ENCODE measurements at places on chromosomes 3 and 15.

- H3K27ac ChIP-seq, result no peak overlapping the region
- peaks cover 19% of the 10 kb centered on the region for H3K36me3 ChIP-seq
- H3K4me3 ChIP-seq, result no peak overlapping the region
- no peak for DNase-seq
Measured at GRCh38 chr15:41523097-41523496, 9.5 kb upstream of the LTK start.

GRCh38 chr3:127392156-127392490 lies 104.3 kb upstream of the PRR20G start:
- no peak overlapping the region for H3K4me3 ChIP-seq
- H3K36me3 ChIP-seq, result no peaks in the 10 kb centered on the region
- no peaks in the 10 kb centered on the region for H3K4me1 ChIP-seq
- peaks cover 4% of the 10 kb centered on the region for H3K27me3 ChIP-seq

DNA sequence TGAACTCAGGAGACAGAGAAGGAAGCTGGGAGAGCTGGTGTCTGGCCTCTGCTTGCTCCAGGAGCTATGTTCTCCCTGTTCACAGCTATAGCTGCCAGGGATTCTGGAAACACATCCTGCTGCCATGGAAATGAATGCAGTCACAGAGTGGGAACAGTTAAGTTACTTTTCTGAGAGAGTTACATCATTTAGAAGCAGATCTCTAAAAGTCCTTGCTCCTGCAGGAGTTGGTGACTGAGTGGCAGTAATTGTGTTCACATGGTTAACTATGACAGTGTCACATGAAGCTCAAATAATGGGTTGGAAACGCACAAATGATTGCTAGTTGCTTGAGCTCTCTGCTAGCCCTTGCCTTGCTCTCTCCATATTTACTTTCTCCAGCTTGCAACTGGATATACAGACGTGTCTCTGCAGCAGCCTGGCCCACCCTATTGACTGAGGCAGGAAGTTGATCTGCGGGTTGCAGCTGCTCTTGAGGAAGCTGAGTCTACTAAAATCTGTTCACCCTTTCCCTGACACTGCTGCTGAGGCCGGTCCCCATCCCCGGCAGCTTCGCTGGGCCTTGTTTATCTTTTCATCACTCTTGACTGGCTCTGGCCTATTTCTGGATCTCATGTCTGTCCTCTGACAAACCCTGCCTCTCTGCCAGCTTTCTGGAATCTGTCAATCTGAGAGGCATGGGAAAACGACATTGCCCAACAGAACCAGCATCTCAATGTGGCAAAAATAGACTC lies 16.7 kb upstream of the ISLR start:
- peaks cover 20% of the 10 kb centered on the region for H3K27me3 ChIP-seq
- peaks cover 28% of the 10 kb centered on the region for H3K4me1 ChIP-seq
- H3K27ac ChIP-seq, result no peak overlapping the region
- no peak overlapping the region for H3K4me3 ChIP-seq
- DNase-seq, result no peak

- H3K27me3 ChIP-seq, result no peaks in the 10 kb centered on the region
- DNase-seq, result no peak
- no peak overlapping the region for H3K4me3 ChIP-seq
- H3K27ac ChIP-seq, result no peak overlapping the region
- no peaks in the 10 kb centered on the region for H3K4me1 ChIP-seq
Measured at GRCh38 chr3:41652931-41653330, 309.0 kb downstream of the ULK4 start.

- H3K27ac ChIP-seq, result no peak overlapping the region
- no peaks in the 10 kb centered on the region for H3K4me1 ChIP-seq
- no peak overlapping the region for H3K4me3 ChIP-seq
- H3K36me3 ChIP-seq, result no peaks in the 10 kb centered on the region
- no peak for DNase-seq
Measured at GRCh38 chr3:35784169-35784568, 144.8 kb downstream of the ARPP21 start.

DNA sequence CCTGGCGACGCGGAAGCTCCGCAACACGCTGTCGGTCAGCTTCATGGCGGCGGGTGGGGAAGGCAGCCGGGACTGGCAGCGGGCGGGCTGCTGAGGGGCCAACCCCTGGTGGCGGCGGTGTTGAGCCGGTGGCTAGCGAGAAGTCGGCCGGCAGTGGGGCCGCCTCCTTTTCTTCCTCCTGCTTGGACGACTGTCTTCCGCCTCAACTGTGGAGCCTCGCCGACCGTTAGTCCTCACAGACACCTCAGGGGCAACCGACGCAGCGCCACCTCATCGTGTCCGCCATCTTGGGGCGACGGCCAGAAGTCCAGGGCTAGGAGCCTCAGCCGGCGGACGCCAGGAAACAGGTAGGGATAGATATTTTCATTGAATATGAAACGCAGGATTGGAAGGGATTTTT lies 875.1 kb downstream of the NSUN3 start:
- H3K27me3 ChIP-seq, result no peaks in the 10 kb centered on the region
- H3K4me3 ChIP-seq, result no peak overlapping the region
- no peak overlapping the region for H3K27ac ChIP-seq

GRCh38 chr3:5304188-5304587 lies 116.7 kb downstream of the EDEM1 start:
- H3K4me3 ChIP-seq, result no peak overlapping the region
- DNase-seq, result no peak
- no peaks in the 10 kb centered on the region for H3K36me3 ChIP-seq
- H3K27ac ChIP-seq, result no peak overlapping the region
- peaks cover 1% of the 10 kb centered on the region for H3K27me3 ChIP-seq

DNA sequence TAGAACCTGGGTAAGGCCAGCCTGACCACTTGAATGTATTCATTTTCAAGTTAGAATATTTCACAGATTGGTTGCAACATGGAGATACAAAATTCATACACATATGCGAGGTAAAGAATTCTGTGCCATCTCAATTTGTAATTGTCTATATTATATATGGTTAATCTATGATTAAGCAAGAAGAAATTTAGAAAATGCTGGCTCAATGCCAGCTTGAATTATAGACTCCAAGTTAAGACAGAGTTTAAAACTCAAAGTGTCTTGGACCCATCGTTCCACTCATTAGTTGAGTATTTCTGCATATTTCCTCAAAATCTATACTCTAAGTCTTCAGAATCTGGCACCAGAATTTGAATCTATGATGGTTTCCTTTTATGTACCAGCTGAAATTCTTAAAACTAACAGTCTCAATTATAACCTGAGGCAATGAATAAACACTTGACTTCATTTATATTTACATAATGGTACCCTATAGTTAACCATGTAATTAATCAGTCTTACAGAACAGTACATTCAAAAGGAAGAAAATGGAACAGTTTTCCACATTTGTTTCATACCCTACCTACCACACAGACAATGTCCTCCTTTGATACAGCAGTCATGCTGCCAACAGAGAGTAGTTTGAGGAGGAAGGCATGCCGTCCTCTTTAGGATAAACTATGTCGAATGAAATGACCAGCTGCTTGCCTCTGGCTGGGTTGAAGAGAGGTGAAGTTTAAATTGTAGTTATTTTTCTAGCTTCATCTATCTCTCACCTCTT lies 95.7 kb downstream of the CD47 start:
- no peaks in the 10 kb centered on the region for H3K27me3 ChIP-seq
- no peaks in the 10 kb centered on the region for H3K36me3 ChIP-seq
- no peak overlapping the region for H3K4me3 ChIP-seq

GRCh38 chr3:97658668-97659285 lies 105.8 kb upstream of the ARL6 start:
- H3K36me3 ChIP-seq, result no peaks in the 10 kb centered on the region
- no peaks in the 10 kb centered on the region for H3K4me1 ChIP-seq
- H3K27me3 ChIP-seq, result peaks cover 2% of the 10 kb centered on the region
- no peak overlapping the region for H3K4me3 ChIP-seq
- no peak for DNase-seq

DNA sequence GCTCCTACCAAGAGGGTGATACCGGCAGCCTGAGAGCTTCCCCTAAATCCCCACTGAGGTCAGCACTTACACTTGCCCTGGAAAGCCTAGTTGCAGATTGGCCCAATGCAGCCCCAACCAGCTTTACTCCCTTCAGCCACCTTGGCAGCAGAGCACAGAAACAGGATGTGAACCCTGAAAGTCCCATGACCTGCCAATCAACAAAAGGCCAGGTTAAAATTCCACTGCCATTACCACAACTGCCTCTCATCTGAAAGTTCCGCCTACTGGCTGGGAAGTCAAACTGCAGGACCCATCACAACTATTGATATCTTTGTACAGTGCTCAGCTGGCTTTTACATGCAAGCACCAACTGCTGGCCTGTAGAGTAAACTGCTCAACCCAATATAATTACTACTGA lies 156.2 kb downstream of the ZMAT3 start:
- no peaks in the 10 kb centered on the region for H3K4me1 ChIP-seq
- no peaks in the 10 kb centered on the region for H3K27me3 ChIP-seq
- H3K27ac ChIP-seq, result no peak overlapping the region

GRCh38 chr15:45099549-45100165 lies 14.3 kb downstream of the DUOX2 start:
- no peaks in the 10 kb centered on the region for H3K4me1 ChIP-seq
- no peak overlapping the region for H3K4me3 ChIP-seq
- H3K27me3 ChIP-seq, result peaks cover 2% of the 10 kb centered on the region
- H3K36me3 ChIP-seq, result no peaks in the 10 kb centered on the region
- no peak overlapping the region for H3K27ac ChIP-seq
- DNase-seq, result no peak

DNA sequence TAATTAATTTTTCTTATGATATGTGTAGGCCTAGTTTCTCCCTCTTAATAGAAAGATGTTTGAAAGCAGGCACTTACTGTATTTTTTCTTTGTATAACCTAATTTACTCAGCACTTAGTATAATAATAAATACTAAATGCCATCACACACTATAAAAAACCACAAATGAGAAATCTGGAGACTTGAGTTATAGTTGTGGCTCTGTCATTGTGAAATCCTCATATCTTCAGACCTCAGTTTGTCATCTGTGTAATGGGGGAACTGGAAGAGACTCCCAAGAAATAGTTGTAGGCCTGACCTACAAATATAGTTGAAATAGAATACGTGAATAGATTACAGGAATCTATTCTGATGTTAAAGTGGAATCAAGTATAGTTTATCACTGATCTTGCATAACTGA lies 287.6 kb upstream of the DPH6 start:
- no peak for DNase-seq
- no peak overlapping the region for H3K27ac ChIP-seq
- H3K36me3 ChIP-seq, result no peaks in the 10 kb centered on the region
- H3K27me3 ChIP-seq, result no peaks in the 10 kb centered on the region
- no peak overlapping the region for H3K4me3 ChIP-seq
- H3K4me1 ChIP-seq, result no peaks in the 10 kb centered on the region

DNA sequence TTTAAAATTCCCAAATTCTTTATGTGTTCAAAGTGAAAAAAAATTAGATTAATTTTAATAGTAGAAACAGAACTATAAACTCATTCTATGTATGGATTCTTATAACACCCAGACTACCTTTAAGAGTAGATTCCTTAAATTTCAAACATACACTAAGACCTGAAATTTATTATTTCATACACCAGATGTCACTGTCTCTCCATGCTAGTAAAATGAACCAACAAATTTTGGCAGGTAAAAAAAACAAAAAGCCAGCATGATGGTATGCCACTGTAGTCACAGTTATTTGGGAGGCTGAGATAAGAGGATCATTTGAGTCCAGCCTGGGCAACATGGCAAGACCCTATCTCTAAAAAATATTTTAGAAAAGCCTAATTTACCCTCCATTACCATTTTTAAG lies 461.3 kb upstream of the NAALADL2 start:
- H3K4me3 ChIP-seq, result no peak overlapping the region
- H3K4me1 ChIP-seq, result no peaks in the 10 kb centered on the region
- no peak for DNase-seq
- H3K27ac ChIP-seq, result no peak overlapping the region
- no peaks in the 10 kb centered on the region for H3K27me3 ChIP-seq

GRCh38 chr3:157128771-157129681 lies 30.9 kb downstream of the CCNL1 start:
- no peaks in the 10 kb centered on the region for H3K27me3 ChIP-seq
- peak; percentile 52 for DNase-seq
- peaks cover 76% of the 10 kb centered on the region for H3K4me1 ChIP-seq
- no peaks in the 10 kb centered on the region for H3K36me3 ChIP-seq
- peak overlapping the region; percentile 94 for H3K27ac ChIP-seq

DNA sequence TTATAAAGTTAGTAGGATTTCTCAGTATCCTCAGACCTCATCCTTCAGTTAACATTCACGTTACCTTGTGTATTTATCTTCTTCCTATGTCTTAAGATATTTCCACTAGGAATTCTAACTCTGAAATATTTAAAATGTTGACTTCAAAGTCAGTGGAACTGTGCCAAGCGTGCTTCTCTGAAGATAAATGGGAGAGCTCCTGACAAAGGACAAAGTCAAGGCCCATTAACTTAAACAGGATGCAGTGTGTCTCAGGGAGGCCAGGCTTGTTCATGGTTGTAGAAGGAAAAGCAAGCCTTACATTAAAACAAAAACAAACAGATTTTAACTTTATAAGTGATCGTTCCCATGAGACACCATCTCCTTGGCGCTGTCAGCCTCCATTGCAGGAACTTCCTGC lies 41.5 kb downstream of the ABHD17C start:
- DNase-seq, result no peak
- peaks cover 2% of the 10 kb centered on the region for H3K36me3 ChIP-seq
- H3K27me3 ChIP-seq, result no peaks in the 10 kb centered on the region
- H3K4me1 ChIP-seq, result no peaks in the 10 kb centered on the region

DNA sequence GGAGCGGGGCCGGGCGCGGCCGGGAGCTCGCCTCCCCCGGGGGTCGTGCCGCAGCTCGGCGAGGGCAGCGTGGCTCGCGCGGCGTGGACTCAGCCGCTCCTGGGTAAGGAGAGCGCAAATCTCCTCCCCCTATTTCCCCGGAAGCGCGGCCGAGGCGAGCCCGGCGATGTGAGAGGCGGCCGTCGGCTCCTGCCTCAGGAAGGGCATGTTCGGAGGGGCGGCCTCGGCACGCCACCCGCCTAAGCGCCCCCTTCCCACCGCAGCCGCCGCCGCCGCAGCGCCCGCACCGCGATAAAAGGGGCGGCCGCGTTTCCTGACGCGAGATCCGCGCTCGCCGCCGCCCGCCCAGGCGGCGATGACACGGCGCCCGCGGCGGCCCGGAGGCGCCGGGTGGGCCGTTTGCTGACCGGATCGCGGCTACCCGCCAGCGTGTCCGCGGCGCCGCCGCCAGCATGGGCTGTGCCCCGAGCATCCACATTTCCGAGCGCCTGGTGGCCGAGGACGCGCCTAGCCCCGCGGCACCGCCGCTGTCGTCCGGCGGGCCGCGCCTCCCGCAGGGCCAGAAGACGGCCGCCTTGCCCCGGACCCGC lies at the start of gene PDE8A:
Gene PDE8A, plus strand, starts transcription at position 146 of the 590 bp plus-strand sequence. Its CDS starts 307 bp downstream, at position 453.
- DNase-seq, result peak; percentile 55
- H3K4me3 ChIP-seq, result peak within 1 kb of the TSS; percentile 90
- H3K36me3 ChIP-seq, result no peaks in the 10 kb centered on the region
- peaks cover 3% of the 10 kb centered on the region for H3K27me3 ChIP-seq

DNA sequence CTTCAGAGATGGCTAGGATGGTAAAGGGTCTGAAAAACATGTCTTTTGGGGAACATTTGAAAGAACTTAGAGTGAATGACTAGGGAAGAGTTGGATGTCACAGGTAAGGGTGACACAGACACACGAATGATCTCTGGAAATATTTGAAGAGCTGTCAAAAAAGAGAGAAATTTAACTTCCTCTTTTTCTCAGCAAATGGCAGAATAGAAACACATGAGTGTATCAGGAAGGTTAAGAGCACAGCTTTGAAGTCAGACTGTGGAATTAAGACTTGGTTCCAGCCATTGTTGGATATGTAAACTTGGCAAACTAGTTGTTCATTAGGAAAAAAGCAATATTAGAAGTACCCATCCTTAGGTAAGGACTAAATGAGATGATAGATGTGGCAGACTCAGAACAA lies 117.7 kb downstream of the IMPG2 start:
- H3K27me3 ChIP-seq, result peaks cover 25% of the 10 kb centered on the region
- no peak overlapping the region for H3K4me3 ChIP-seq
- no peaks in the 10 kb centered on the region for H3K4me1 ChIP-seq
- H3K36me3 ChIP-seq, result no peaks in the 10 kb centered on the region

- H3K36me3 ChIP-seq, result no peaks in the 10 kb centered on the region
- H3K4me1 ChIP-seq, result peaks cover 2% of the 10 kb centered on the region
- H3K27ac ChIP-seq, result no peak overlapping the region
Measured at GRCh38 chr3:59963676-59964075, 913.9 kb upstream of the CFAP20DC start.

Data from activated naive CD8-positive, alpha-beta T cell treated with anti-CD3 and anti-CD28 coated beads, Interleukin-2, amount 50 U/mL, for 24 hours (primary cell).